ENCODE measurements at places on chromosomes 4 and X.

DNA sequence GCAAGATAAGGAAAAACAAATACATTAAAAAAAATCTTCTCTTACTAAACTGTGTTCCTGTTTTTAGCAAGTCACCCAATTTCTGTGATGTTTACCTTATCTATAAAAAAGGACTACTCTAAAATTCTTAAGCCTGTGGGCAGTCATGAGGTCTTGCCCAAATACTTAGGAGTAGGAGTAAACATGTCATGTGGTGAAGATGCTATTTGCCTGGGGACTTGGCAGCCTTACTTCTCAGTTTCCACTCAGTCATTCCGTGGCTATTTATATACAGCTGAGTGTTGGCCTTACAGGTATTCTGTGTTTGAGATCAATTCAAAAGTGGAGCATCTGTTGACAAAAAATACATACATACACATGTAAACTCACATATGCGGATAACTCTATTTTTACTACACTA is 89.9 kb upstream of the TLR2 start:
- no peak for DNase-seq

GRCh38 chr4:172830295-172830764 is 338.3 kb upstream of the GALNT7 start:
- no peak for DNase-seq

DNA sequence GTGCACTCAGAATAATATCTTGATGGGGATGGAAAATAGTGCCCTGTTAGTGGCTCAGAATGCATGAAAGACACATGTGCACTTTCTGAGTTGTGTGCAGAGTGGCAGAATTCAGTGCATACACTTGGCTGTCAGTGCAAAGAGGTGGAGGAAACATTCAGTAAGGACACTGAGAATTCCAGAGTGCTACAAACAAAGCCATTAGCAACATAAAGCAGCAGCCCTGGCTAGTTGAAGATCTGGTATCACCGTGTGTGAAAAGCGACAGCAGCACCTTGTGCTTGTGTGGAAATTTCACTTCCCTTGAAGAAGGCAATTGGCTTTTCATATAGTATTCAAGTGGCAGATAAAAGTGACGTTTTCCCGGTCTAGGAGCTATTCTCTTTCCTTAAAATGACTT is 810.4 kb downstream of the TRIML1 start:
- DNase-seq = no peak

- no peak for DNase-seq
Observed at GRCh38 chr4:82423245-82424054, 6.8 kb downstream of the HNRNPDL start.
